ENCODE measurements at places on chromosomes 13 and 19. TPM values are rescaled to one million over a fixed set of nuclear protein-coding genes. Genes with fewer than 3 reads are reported as not detected.

- no peak for DNase-seq
These were observed 41.9 kb upstream of the CALM3 start for GRCh38 chr19:46559203-46559602.

GRCh38 chr13:43134868-43135267 is 111.5 kb downstream of the DNAJC15 start:
- DNase-seq, result no peak

DNA sequence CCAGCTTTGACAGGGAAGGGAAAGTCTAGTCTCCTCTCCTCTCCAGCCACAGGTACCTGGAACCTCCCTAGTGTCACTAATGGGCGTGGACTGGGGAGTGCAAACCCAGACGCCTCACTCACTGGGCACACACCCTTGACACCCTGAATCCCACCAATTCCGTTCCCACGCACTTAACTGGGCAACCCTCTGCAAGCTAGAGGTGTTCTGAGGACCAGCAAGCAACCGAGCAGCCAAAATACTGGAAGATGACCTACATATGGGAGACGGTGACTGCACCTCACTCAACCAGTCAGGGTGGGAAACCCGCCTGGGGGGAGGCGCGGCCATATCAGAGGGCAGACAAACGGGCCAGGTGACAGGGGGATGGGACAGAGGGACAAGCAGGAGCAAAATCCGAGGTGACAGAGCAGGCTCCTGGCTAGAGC is 991 bp downstream of the ABHD17A start:
- no peak for DNase-seq

DNA sequence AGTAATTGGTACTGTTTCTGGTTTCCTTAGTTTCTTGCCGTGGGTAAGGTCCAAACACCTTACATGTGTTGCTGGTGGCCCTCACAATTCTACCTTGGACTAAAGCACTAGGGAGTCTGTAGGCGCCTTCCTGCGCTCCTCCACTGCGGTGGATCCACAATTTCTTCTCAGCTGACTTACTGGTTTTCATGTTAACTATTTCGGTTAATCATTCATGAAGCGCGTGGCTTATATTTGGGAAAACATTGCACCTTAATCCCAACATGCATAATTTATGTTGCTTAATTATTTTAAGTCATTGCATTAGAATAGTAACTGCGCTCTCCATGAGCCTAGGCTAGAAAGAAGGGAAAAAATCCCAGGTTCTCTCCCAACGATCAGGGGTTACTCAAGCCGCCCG is 37.7 kb downstream of the ARHGEF7 start:
- DNase-seq, result no peak

GRCh38 chr19:58033741-58034476 is at the start of gene ZSCAN1:
TSS of gene ZSCAN1 (plus strand) at chr19:58034025. CDS start at chr19:58037837, 3,812 bp downstream.
- no peak for DNase-seq

DNA sequence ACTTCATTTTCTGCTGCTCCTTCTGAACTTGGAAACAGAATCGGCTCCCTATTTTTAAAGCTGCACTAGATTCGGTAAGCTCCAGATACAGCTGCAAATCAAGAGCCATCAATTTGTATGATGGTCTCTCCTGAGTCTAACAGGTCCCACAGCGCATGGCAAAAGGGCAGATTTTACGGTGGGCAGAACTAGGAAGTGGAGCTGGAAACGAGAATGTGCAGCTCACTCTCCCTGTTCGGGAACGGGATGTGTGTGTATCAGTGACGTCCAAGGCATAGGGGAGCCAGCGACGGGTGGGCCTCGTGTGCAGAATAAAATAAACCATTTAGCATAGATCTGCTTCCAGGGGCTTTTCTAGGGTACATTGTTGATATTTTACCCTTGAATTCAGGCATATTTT is 74.2 kb downstream of the COL4A1 start:
- no peak for DNase-seq

- peak; percentile 71 for DNase-seq
These were observed 100.2 kb downstream of the ENOX1 start for GRCh38 chr13:43686557-43686956.

DNA sequence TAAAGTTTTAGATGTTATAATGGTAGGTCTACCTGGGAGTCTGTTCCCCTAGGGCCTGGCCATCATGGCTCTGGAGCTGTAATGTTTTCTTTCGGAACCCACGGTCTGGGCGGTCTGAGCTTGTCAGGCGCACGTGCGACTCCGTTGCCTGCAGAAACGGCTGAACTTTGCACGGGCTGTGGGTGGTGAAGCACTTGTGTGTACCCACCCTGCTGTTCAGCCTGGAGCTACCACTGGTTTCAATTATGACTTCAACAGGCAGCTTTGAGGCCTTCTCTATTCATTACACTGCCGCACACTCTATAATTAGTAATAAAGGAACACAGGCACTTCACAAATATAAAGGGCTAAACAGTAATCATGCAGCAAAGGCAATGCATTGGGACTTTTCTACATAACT is 6.0 kb downstream of the PCDH8 start:
- DNase-seq, result no peak

DNA sequence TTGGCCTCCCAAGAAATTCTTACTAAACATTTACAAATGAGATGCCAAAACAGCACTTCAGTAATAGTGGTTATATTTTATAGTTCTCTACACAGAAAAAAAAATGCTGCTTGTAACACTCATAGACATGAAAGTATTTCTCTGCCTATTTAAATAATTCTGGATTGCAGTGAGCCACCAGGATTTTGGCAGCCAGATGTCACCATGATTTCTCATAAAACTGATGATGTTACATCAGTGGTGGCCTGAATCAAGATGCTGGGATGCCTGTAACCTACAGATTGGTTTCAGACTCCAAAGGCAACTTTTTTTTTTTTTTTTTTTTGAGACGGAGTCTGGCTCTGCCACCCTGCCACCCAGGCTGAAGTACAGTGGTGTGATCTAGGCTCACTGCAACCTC is 2.7 kb upstream of the CAPS start:
- DNase-seq, result peak; percentile 44

DNA sequence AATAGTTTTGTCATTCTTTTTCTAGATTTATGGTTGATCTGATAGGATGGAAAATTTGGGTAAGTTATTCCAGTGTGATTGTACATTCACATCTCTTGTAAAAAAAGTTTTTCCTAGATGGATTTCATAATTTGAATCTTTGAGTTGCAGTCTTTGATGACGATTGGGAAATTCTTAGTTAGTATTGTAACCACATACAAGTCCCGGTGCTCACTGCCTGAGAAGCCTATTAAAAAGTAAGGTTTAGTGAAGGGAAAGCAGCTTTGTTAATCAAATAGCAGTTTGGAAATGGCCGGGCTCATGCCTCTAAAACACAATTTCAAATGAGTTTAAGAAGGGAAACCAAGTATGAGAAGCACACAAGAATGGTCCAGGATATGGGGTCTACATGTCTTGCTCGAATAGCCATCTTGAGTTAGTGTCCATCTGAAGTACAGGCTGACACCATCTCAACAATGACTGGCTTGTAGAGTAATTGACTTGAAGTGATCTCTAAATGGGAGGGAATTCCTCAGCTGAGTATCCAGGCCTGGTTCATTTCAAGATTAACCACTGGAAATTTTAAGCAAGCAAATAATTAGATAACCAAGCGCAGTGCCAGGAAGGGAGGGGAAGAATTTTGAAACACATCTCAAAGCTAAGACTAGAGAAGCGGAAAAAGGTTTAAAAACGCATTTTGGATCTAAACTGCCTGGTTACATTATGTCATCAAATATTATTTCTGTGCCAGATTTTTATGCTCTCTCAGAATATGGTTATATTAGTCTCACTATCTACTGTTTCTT is 1145.6 kb upstream of the MIR17HG start:
- no peak for DNase-seq

- peak; percentile 1 for DNase-seq
These were observed 718 bp downstream of the CDK8 start for GRCh38 chr13:26254583-26255111.

- DNase-seq, result no peak
These were observed 9.4 kb downstream of the OPA3 start for GRCh38 chr19:45575216-45575615.

GRCh38 chr13:110617321-110618072 is 2.2 kb downstream of the NAXD start:
- DNase-seq, result no peak

- no peak for DNase-seq
These were observed 29.8 kb downstream of the ZNF571 start for GRCh38 chr19:37564624-37565369.

GRCh38 chr13:85313761-85314503 is 485.3 kb downstream of the SLITRK6 start:
- peak; percentile 58 for DNase-seq

DNA sequence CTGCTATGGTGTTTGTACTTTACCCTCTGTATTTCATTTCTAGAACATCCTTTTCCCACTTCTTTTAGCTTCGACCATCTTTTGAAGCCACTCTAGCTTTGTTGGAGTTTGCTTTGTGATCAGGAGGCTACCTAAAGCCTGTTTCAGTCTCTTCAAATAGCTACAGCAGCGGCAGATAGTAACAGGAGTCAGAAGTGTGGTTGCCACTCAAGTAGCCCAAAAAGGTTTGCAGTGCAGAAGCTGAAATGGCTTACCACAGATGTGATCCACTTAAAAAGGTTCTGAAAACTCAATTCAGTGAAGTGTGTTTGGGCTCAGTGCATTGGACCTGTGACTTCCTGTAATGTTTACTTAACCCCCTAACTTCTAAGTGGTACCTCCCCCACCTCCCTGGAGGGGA is 26.2 kb downstream of the WASF3 start:
- DNase-seq, result no peak

DNA sequence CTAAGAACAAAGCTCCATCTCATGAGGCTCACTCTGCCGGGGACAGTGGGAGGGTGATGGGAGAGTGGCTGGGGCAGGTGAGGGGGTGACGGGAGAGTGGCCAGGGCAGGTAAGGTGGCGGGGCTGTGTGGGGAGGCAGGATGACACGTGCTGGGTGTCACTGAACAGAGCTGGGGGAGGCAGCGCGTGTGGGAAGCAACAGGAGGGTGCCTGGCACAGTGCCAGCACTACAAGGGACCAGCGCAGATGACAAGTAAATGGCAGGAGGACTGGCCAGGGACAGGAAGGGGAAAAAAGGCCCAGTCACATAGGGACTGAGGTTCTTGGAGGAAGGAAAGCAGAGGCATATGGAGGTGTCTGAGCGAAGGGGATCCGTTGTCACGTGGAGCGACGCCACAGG is 129.9 kb downstream of the RNF17 start:
- no peak for DNase-seq

- no peak for DNase-seq
These were observed 21.2 kb downstream of the ZNF233 start for GRCh38 chr19:44280916-44281315.

ZNF486 gene
- polyA plus RNA-seq, result 5.2 TPM

TUBB4A gene
- polyA plus RNA-seq, result not detected

MEIOSIN gene
- polyA plus RNA-seq, result not detected

CDC42EP5 gene
- polyA plus RNA-seq, result 24.7 TPM

N4BP2L1 gene
- 1.2 TPM for polyA plus RNA-seq

ADM5 gene
- polyA plus RNA-seq, result 0.39 TPM

C2CD4C gene
- 0.07 TPM for polyA plus RNA-seq

CEACAM20 gene
- polyA plus RNA-seq, result not detected

INAFM1 gene
- 2.9 TPM for polyA plus RNA-seq

CGB3 gene
- not detected for polyA plus RNA-seq

CALR3 gene
- not detected for polyA plus RNA-seq

CILP2 gene
- polyA plus RNA-seq, result 0.77 TPM
